Glutamatergic neuron (in vitro differentiated cells): ENCODE measurements at places on chromosomes 5 and 9.

GRCh38 chr5:87340716-87341115 is 72.0 kb downstream of the CCNH start:
- DNase-seq = no peak

GRCh38 chr5:107272954-107273353 is 397.8 kb downstream of the EFNA5 start:
- no peak for DNase-seq

- no peak for DNase-seq
Observed at GRCh38 chr5:172585114-172585513, 55.9 kb upstream of the NEURL1B start.

GRCh38 chr5:133247881-133248624 is 196.2 kb downstream of the HSPA4 start:
- DNase-seq = no peak

GRCh38 chr9:127340721-127341120 is 56.2 kb upstream of the SLC2A8 start:
- no peak for DNase-seq

DNA sequence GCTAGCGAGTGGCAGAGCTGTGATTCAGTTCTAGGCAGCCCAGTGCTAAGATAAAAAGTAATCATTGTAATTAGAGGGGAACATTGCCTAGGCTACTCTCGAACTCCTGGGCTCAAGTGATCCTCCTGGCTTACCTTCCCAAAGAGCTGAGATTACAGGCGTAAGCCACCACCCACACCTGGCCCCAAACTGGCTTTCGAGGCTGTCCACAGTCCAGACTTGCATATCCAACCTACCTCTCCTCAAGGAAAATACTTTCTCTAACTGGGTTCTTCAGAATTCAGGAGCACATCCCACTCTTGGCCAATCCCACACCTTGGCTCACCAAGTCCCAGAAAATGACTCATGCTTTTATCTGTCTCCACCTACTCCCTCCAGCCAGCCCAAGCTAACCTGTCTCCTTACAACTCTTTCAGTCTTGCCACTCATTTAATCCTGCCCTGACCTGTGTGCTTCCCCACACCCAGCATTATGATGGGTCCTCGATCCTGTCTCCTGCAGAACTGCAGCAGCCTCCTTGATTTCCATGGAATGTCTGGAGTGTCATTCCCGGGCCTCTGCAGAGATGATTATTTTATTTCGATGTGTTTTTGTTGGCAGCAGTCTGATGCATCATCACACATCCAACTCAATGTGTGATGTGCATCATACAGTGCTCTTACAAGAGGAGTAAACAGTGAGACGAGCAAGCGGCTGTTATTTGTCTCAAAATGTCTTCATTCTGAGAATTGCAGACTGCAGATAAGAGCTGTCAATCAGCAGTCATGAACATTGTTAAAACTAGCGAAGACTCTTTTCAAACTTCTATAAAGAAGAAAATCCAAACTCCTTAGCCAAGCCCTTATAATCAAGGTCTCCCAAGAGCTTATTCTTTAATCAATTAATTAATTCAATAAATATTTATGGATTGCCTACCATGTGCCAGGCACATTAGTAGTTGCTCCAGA is 167.3 kb downstream of the SEC61B start:
- no peak for DNase-seq

GRCh38 chr5:83285661-83286398 is 185.7 kb upstream of the VCAN start:
- DNase-seq = no peak

DNA sequence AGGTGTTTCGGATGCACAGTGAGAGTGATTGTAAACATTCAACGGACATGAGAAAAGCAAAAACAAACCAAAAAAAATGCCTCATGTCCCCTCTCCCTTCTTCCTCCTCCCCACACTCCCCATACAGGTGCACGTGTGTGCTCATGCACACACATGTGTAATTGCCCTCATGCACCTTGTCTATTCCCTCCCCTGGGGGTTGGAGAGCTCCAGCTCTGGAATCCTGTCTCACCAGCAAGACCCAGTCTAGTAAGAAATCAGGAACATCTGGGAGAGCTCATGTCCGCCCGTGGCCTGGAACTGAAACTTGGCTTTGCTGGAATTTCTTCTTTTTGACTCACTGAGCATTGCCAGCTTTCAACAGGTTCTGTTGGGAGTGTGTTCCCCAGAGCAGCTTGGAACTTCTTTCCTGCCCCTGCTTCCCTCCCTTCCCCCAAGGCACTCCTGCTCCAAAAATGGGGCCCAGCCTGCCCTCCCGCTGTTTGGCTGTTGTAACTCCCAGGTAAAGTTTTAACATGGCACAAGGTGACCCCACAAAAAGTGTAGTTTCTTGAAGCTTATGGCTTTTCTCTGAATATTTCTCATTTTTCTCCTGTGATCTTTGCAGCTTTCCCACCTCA is 190.1 kb downstream of the NR3C1 start:
- no peak for DNase-seq
